ENCODE measurements at places on chromosomes 1 and 21.

DNA sequence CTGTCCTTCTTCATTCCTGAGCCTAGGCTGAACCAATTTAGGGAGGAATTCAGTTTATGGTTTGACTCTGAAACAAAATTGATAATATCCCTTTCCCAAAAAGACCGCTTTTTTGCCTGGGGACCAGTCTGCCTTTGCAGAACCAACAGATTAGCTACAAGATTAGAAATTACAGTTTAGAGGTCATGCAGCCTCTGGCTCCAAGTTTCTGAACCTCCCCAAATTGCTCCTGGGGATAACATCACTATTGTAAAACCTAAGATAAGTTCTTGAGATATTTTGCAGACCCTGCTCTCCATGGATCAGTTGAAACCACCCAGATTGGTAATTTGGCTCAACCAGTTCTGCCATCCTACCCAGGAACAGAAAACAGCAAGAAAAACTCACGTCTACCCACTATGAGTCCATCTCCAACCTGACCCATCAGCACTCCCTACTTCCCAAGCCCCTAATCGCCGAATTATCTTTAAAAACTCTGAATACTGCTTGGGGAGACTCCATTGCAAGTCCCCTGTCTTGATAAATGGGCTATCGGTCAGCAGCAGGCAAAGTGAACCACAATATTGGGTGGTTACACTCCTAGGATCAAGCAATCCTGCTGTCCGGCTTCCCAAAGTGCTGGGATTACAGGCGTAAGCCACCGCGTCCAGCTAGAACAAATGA lies 605 bp upstream of the RABGGTB start:
- no peak for DNase-seq

DNA sequence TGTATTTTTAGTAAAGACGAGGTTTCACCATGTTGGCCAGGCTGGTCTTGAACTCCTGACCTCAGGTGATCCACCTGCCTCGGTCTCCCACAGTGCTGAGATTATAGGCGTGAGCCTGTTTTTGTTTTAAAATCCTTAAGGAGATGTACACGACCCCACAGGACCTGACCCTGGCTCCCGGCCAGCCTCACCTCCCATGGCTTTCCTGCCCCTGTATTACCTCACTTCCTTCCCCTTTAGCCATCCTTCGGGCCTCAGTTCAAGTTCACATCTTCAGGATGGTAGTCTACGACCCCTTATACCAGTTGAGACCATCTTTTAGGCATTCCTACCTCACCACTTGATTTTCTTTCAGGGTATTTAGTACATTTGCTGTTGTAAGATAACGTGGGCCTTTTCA lies 36.3 kb downstream of the TCP10L start:
- DNase-seq: no peak

GRCh38 chr1:214281021-214281719 lies at the start of gene SMYD2:
SMYD2 (plus strand) TSS chr1:214281159; CDS start chr1:214281255, 96 bp downstream.
- DNase-seq: peak; percentile 89

DNA sequence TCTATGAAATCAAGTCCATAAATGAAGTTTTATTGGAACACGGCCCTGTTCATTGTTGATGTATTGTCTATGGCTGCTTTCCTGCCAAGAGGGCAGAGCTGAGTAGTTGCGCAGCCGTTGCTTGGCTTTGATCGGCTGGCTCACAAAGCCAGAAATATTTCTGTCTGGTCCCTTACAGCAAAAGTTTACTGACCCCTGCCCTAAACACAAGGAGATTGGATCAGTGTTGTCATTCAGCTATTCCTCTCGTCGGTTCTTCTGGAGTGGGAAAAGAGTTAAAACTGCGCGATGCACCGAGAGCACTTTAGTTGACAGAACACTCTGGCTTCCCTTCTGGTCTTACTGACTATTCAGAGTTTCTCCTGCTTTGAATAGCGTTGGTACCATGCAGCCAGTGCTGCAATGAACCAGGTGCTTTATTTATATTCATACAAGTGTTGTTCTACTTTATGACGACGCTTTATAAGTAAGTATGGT lies 868 bp downstream of the ZBTB40 start:
- DNase-seq: peak; percentile 47

DNA sequence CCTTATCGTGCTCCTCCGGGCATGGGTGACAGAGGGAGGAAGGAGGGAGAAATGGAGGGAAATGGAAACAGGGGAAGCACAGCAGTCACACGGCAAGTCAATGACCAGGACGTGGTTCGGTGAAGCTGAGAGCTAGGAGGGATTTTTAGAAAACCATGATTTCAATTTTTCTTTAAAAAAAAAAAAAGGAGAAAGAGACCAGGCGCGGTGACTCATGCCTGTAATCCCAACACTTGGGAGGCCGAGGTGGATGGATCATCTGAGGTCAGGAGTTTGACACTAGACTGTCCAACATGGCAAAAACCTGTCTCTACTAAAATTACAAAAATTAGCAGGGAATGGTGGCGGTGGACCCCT lies 776 bp upstream of the TNFRSF9 start:
- DNase-seq: no peak

DNA sequence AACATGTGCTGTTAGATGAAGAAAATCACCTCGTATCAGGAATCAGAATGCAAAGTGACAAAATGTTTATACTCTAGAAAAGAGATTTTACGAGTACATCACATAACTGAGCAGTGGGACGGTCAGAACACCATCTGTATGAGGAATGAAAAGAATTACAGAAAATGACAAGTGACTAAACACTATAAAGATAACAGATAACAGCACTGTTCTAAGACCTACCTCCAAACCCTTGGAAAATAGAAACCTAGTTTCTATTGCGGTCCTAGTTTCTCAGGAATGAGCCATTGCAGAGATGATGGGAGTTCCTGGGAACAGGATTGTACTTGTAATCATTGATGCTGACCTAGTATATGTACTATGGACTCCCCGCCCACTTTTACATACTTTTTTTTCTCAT lies 839.4 kb upstream of the ADAMTS5 start:
- DNase-seq: no peak

DNA sequence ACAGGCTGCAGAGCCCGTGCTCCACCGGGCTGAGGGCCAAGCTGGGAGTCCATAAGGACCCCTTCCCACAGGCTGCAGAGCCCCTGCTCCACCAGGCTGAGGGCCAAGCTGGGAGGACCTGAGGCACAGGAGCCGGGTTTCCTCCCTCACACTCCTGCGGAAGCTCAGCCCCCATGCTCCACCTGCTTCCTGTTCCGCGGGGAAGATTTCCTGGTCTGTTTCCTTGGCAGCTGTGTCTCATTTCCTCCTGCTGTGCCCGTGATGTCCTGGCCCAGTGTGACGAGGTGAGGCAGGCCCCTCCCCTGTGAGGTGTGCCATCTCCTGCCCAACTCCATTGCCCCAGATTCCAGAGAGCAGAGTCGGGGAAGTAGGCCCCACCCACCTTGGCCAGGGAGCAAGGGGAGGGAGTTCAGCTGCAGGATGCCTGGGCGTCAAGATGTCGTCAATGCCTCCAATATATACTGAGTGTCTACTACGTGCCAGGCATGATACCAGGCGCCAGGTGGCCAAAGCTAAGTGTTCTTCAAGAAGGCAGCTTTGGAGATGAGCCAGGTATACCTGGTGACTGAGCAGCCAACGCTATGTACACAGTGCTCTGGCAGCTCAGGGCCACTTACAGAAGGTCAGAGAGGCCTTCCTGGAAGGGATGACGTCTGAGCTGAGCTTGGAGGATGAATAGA lies 58.8 kb downstream of the NAV1 start:
- no peak for DNase-seq

DNA sequence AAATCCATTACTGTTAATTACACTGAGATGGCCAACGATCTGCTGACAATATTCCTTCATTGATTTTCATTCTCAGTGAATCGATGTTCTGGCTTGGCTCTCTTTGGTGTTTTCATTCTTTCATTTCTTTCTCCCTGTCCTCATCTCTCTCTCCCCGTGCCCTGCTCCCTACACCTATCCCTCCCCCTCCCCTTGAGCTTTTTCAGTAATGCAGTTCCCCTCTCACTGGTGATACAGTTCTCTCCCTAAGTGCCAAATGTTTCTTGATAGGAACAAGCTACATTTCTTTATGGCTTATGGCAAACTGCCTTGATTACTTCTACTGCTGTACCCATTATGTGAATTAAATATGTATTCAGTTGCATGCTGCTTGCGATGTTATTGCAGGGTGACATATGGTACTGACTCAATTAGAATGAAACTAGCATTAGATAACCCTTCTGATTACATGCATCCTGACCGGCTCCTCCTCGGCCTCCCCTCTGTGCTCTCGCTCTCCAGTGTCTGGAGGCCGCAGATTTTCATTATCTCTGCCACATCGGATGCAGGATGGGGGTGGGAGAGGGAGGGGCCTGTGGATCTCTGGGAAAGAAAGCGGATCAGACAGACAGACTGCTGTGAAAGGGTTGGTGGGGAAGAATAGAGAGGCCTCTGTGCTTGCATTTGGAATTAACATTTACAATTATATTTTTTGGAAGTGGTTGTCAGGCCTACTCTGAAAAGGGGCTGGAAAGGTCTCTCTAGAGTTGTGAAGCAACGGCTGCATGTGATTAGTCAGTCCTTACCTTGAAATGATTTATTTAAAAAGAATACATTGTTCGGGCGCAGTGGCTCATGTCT lies 130.9 kb downstream of the PBX1 start:
- no peak for DNase-seq

- DNase-seq: no peak
Measured at GRCh38 chr1:53025769-53026112, 36.3 kb upstream of the PODN start.

DNA sequence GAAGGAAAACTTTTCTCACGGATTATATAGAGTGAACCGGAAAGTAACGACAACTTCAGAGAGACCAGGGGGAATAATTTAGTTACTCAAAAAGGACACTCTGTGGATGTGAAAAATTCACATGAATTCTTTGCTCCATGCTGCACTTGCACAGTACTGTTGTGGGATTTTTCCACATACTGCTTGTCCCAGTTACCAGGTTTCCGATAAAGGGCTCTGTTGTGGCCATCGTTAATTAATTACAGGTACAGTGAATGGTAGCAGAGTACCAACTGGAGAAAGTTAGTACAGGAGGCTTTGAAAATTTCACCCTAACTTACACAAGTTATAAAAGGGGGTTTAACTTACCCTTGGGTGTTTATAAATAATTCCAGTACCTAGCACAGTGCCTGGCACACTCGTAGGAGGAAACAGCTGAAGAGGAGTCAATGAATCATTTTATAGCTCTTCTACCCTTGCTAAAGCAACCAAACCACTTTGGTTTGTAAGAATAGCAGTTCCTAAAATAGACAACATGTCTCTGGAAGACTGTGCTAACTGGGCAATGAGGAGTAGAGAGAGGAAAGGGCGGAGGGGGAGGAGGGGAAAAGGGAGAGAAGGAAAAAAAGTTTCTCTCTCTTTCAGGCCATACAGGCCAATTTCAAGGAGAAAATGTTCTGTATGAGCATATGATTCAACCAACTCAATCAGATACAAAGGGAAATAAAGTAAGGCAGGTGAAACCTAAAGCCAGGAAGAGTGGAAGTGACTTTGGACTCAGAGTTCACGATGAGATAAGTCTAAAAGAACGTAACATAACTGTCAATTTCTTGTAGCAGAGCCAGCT lies 98.3 kb upstream of the MAGI3 start:
- no peak for DNase-seq

GRCh38 chr1:35882586-35882944 lies 444 bp upstream of the AGO1 start:
- no peak for DNase-seq

- DNase-seq: no peak
Measured at GRCh38 chr1:170049176-170049800, 25.2 kb downstream of the KIFAP3 start.
